ENCODE measurements at places on chromosomes 3 and 15.
A peak's percentile ranks its signal among the peaks of the same experiment; 100 is the strongest.

DNA sequence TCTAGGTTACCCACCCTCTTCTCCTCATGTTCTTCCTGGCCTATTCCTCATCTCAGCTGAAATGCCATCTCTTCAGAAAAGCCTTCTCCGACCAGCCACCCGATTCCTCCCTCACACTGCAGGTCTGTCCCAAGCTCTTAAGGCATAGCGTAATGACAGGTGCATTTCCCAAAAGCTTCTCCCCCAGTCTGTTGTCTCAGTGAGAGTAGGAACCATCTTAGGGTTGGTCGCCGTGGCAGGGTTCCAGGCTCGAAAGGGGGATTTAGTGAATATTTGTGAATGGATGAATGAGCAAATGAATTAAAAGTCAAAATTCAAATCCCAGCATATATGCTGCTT, 78.6 kb downstream of the TOP2B start:
- no peak for ATAC-seq

DNA sequence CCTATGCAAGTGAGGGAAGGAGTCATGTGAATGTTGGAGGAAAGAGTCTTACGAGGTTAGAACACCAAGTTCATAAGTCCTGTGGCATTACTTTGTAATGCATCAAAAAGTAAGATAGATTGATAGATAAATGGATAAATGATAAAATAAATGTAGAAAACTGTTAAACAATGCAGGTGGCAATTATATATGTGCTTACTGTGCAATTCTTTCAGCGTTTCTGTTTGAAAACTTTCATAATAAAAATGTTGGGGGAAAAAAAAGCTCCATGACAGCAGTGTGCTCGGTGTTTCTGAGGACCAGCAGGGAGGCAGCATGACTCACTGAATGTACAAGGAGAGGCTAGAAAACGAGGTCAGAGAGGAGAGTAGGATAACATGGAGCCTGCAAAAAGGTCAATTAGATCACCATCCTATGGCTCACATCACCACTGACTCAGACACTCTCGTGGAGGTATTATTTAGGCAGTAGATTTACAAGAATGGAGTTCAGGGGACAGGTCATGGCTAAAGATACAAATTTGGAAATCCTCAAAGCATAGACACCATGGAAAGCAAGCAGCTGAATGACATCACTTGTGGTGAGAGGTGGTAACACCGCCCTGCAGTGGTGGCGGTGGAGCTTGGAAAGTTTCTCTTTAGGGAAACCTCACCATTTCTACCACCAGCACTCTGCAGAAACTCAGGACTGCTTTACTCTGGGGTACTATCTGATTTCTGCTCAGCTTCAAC, 219.8 kb downstream of the CTNNB1 start:
- peak; percentile 8 for ATAC-seq

- ATAC-seq = no peak
These were observed 18.5 kb downstream of the SEC11A start for GRCh38 chr15:84697236-84697990.

- ATAC-seq = no peak
These were observed 564.9 kb upstream of the ZNF385D start for GRCh38 chr3:22315925-22316324.

- peak; percentile 86 for ATAC-seq
These were observed 40.9 kb upstream of the IDH2 start for GRCh38 chr15:90143166-90143655.

GRCh38 chr15:31049111-31049510, 52.4 kb downstream of the TRPM1 start:
- ATAC-seq = peak; percentile 59

DNA sequence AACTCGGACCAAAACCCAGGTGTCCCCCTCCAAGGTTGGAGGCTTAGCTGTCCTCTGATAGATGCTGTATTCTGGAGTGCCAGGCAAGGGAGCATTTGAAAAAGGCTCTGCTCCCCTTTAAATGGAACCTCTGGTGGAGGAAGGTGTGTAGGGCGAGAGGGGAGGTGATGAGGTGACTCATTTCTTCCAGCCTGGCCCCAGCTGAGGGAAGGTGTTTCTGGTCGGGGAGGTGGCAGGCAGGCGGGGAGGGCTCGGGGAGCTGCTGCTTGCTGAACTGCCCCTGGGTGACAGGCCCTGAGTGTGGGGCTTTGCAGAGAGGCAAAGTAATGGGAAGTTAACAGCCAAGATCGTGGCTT, 18.8 kb downstream of the PSTPIP1 start:
- peak; percentile 88 for ATAC-seq

DNA sequence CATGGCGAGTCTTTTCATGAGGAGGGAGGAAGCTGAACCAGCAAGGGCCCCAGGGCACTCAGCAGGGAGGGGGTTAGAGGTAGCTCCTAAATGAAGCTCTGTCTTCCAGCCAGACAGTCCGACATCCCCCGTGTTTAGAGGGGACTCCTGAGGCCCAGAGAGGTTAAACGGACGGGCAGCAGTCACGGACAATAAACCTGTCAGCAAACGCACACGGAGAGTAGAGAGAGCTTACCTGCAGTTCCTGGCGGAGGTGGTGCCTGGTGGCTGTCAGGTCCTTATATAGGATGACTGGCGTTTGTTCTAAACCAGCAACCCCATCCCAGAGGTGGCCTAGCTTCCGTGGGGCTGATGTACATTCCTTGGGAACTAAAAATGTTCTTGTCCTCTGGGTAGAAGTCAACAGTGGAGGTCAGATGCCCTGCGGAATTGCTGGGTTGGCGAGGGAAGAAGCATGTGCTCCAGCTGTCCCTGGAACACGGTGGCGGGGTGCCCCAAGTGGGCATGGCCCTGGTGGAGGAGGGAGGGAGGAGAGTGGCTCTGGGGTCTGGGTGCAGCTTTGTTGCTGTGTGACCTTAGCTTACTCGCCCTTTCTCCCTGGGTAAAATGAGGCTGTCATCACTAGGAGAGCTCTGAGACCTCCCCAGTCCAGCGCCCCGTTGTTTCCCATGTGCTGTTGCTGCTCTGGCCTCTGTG, 2.1 kb downstream of the GHRL start:
- ATAC-seq = no peak

- ATAC-seq = peak; percentile 31
These were observed 650.8 kb downstream of the MCTP2 start for GRCh38 chr15:94882071-94882712.

GRCh38 chr3:116630494-116630893, 79.1 kb upstream of the TUSC7 start:
- ATAC-seq = no peak

DNA sequence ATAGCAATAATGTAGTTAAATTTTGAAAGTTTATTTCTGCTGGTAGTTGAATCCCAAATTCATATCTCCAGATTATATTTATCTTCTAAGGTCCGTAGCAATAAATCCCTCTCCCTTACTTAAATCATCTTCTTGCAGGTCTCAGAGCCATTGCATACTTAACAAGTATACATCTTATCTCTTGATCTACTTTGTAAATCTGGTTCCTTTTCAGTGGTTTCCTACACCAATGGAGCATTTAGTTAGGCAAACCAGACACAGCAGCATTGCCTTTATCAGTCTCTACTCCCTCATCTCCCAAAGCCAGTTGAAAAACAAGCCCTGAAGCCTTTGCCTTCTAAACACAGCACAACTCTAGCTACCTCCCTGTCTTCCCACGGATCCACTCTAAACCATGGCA, 440.9 kb downstream of the CNTN6 start:
- no peak for ATAC-seq

GRCh38 chr15:36468746-36469145, 110.7 kb upstream of the CDIN1 start:
- ATAC-seq = no peak

Measured in stimulated activated memory B cell treated with anti-CD40 and anti-IgM and Interleukin-4, amounts not matched to agents 10 μg/mL and 1 μg/mL and 100 μg/mL, for 72 hours (primary cell).